ENCODE measurements at places on chromosomes 12 and 14.
A peak's percentile ranks its signal among the peaks of the same experiment; 100 is the strongest.

- DNase-seq: no peak
Observed at GRCh38 chr12:44088647-44089046, 252.8 kb downstream of the TMEM117 start.

DNA sequence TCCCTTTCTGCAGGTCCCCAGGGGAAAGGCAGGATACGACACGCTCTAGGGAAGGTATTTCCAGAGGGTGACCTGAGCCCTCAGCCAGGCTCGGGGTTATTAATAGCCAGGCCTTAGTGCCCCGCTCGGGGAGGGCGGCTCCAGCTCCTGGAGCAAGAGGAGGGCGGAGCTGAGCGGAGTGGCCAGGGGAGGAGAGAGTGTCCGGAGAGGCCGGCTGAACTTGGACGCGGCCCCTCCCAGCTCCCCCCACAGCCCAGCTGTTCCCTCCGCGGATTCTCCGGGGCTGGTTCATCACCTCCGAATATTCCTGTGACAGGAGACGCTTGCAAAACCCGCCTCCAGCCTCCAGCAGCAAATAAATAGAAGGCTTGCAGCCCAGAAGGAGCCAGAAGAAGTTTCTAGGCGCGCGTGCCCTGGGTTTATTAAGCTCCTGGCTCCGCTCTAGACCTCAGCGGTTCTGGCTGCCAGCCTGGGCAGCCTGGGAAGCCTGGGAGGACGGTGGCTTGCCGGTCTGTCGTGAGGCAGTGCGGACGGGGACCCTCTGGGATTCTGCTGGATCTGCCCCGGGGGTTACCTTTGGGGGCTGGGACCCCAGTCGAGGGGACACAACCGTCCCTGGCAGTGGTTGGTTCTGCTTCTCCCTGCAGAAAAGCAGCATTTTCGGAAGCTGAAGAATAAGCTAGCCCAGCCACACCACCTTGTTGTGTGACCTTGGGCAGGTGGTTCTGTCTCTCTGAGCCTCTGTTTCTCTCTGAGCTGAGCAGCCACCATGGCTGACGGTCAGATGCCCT, at the start of gene HSPB8:
Gene HSPB8 (plus strand): TSS at position 388 of the 791 bp plus-strand sequence. CDS start 382 bp downstream, at position 770.
- peak; percentile 30 for DNase-seq

DNA sequence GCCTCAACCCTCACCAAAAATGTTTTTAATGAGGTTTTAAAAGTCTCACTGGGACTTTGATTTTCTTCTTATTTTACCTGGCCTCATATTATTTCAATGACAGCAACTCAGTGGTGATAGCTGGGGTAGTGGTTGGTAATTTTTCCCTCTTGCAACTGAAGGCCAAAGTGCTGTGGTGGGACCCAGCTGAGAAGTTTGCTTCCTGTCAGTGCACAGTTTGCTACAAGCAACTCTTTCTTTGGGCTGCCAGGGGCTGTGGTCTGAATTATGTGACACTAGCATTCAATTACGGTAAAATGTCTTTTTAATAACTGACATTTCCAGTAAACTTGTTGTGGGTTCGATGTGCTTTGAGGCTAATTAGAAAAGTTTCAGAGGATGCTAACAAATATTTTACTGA, 65.3 kb downstream of the IFNG start:
- no peak for DNase-seq

- DNase-seq: no peak
Observed at GRCh38 chr14:55430024-55430690, 10.3 kb downstream of the TBPL2 start.

- no peak for DNase-seq
Observed at GRCh38 chr14:54688229-54688628, 121.3 kb downstream of the SAMD4A start.

DNA sequence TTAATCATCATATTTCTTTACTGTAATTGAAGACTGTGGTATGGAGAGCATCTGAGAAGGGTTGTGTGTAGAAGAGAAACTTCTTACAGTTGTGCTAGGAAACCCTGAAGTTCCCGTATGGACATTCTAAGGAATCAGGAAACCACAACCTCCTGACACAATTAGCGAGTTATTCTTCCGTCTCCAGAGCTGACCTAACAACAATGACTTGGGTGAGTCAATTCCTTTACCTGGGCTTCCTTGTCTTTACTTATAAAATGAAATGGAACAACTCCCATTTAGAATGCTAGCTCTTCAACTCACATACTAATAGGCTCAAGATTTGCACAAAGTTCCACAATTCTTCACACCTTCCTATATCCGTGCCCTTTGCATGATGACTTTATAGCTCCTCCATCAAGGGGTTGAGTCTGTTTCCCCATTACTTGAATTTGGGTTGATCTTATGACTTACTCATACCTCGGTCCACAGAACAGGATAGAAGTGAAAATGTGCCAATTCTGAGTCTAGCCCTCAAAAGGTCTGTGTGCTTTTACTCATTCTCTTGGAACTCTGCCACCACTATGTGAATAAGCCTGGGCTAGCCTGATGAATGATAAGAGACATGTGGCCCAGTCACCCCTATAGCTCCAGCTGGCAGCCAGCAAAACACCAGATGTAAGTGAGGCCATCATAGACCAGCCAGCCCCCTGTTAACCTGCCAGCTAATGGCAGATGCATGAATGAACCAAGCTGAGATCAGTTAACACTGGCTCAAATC, 459.4 kb downstream of the ETNK1 start:
- DNase-seq: no peak

DNA sequence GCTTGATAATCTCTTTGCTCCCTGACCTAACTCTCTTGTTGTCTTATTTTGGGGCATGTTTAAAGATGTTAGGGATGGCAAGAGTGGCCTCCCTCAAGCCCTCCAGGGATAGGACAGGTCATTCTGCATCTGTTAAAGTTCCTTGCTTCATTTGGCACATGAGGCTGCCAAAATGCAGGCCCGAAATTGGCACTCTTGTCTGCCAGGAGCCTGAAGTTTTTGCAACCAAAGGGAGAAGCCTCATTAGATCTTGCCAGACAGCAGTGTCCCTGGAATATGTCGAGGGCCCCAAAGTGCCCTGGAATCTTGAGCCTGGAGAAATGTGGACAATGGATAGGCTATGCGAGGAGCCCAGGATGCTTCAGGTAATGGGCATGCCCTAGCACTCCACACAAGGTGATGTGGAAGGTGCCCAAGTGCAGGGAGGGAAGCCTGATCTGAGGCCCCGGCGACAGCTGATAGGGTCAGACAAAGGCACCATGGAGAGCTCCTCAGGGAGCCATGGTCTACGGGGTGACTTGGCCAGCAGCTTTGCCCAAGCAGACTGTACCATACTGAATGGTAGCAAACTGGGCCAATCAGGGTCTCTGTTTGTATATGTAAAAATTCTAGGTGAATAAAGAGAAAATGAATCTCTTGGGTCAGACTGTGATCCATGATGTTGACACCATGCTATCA, 173.0 kb upstream of the WSCD2 start:
- DNase-seq: no peak
